ENCODE measurements at places on chromosomes 12 and 14.
A peak's percentile ranks its signal among the peaks of the same experiment; 100 is the strongest.

DNA sequence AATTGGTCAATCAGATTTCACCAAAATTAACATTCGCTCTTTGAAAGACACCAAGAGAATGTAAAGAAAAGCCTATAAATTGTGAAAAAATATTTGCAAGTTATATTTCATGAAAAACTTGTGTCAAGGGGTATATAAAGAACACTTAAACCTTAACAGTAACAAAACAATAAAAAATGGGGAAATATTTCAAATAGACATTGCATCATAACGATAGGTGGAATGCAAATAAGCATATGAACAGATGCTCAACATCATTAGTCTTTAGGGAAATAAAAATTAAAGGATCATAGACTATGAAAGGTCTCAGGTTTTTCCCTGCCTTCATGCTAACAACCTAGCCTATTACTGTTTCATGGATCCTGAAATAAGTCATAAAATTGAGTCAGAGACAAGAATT is 64.3 kb downstream of the COCH start:
- no peak for DNase-seq

- no peak for DNase-seq
These were observed 314.1 kb downstream of the TMEM121 start for GRCh38 chr14:105840266-105841021.

DNA sequence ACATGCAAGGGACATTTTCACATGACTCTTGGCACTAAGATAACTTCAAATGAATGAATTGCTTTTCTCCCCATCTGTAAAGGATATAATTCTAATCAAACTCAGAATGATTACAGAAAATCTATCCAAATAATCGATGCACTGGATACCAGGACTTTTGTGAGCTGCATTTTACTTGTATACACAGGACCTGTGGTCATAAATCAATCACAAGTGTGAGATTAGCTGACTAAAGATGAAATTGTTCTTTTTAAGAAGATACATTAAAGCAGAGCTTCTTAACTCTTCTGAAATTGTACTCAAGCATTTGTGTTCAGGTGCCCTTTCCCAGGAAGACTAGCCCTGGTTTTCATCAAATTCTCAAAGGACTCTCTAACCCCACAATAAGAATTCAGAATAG is 66.3 kb downstream of the ESR2 start:
- DNase-seq, result no peak

DNA sequence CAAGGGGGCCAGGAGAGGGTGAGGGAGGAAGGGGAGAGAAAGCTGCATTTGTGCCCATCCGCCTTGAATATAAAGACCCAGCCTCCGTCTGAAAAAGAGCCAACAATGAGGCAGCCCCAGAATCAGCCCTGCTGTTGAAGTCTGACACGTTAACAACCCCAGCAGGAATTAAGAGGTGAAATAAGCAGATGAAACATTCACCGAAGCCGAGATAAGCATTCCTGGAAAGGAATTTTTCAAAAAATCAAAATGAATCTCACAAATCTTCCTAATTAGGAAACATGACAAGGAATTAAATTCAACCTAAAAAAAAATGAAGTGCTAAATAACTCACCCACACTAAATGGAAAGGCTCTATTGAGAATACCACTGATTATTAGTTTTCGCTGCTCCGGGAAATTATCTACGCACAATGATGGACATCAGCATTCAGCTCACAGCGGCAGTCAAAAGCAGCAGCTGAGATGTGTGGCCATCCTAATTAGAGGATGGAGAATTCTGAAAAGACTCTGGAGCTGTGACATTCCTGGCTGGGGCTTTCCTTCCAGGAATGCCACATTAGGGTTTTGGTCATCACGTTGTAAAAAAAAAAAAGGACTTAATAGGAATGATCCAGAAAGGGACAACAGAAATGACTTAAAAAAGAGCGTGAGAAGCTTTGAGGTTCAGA is 8.2 kb upstream of the PARP11 start:
- no peak for DNase-seq

- no peak for DNase-seq
These were observed 165.4 kb upstream of the TMEM260 start for GRCh38 chr14:56414236-56414635.

DNA sequence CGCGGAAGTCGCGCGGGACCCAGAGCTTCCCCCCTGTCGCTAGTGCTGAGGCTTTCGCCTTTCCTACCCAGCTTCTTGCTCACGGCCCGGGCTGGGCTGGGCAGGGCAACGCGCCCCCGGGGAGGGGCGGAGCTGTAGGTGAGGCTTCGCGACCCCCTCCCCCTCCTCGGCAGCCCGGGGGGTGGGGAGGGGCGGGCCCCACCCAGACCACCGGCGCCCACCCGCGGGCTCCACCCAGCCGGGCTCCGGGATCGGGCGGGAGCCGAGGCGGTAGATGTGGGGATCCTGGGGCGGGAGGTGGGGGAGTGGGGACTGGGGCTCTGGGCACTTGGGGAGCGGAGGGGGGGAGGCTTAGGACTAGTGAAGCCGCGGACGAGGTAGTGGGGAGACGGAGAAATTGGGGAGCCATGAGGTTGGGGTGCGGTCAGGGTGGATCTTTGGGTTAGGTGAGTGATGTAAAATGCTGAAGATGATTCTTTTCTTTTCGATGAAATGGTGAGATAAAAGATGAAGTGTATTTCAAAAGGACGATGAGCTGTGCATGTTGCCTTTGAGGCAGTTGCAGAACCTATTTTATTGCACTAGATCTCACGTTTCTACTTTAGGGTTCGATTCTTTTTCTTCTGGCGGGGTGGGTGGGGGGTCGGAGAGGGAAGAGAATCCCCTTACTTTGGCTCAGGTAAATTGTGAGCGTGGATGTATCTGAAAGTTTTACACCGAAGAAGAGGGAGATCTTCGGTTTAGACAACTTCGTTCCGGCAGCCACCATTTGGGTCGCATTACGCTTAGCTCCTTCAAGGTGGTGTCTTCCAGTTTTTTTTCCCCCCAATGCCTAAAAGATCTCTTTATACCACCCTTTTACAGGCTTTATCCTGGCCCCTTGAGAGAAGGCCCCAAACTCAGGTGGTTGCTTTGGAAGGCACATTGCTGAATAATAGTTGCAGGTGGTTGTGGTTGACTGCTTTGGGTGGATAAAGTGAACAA is 619 bp downstream of the ERC1 start:
- no peak for DNase-seq

DNA sequence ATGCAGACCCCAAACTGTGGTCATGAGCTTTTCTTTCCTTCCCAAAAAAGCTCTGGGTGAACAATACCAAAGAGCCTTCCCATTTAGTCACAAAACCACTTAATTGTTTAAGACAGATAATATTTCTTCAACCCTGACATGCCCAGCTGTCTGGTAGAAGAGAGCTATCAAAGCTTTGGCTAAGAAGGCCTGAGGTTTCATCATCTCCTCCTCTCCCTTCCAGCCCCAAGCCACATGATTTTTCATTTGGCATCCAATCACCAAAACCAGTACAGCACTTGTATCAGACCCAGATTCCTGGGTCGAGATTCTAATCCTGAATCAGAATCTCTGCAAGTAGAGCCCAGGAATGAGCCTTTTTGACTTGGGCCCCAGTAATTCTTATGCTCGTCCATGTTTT is 199.6 kb upstream of the TMEM260 start:
- DNase-seq, result no peak

- no peak for DNase-seq
These were observed 5.9 kb downstream of the CLSTN3 start for GRCh38 chr12:7136071-7136470.

GRCh38 chr12:54047160-54047963 is 6.3 kb upstream of the HOXC4 start:
- DNase-seq, result no peak

DNA sequence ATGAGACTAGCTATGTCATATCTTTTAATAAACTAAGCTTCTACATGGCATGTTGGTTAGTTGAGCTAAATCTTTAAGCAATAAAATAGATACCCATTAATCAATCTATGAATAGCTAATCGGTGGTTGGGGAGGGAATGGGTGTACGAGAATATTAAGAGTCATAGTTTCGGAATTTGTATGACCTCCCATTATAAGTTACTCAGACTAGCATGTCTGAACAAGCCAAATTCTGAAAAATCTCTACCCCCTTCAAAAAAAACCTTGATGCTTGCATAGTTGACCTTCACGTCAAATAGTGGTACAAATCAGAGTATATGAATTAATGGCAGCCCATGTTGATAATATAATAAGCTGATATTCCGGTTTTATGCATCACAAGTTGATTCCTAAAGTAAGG is 60.0 kb downstream of the PLEKHG7 start:
- DNase-seq, result no peak

- no peak for DNase-seq
These were observed 169.2 kb upstream of the MYL2 start for GRCh38 chr12:111089616-111090015.

DNA sequence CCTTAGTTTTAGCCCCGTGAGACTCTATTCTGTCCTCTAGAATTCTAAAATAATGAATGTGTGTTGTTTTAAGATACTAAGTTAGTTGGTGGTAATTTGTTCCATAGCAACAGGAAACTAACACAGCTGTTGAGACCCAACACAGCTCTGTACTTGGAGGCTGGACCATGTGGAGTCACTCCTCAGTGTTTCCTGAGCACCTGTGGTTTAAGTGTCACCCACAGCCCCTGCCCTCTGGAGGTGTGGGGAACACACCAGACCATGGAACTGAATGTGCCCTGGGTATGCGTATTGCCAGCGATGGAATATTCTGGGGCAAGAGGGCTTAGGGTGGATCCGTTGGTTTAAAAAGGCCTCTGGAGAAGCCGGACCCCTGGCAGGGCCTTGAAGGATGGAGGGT is 16.6 kb upstream of the GPR68 start:
- DNase-seq, result no peak

GRCh38 chr12:88986056-88986455 is 366.2 kb downstream of the DUSP6 start:
- DNase-seq, result no peak

DNA sequence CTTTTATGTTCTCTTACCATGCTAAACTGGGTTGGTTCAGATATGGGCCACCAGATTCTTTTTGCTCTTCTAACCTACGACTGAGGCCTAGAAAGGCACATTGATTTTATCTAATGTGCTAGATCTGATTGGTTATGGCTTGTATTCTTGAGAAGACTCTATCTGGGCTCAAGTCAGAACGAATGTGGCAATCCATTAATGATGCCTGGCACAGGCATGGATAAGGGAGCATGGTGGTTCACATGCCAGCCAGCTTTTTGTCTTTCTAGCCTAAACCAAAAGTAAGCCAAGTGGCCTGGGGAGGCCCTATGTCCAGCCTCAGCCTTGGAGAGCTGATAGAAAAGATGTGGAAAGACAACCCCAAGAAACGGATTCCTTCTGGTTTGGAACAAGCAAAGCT is 82.7 kb downstream of the KNTC1 start:
- DNase-seq, result no peak

DNA sequence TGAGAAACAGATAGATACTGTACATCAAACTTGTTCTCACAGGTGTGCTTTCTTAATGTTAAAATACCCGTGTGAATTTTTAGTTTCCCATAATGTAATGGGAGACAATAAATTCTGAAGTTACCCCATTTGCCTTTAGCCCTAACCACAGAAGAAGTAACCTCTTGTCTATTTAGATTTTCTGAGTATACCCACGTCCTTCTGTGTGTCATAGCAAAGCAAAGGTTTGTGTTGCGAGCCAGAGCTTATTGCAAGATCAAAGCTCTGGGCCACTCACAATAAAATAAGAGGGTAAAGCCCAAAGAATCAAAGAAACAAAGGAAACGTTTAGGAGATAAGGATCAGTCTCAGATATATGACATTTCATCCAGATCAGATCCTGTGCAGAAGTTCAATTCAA is 73.9 kb downstream of the BMP4 start:
- no peak for DNase-seq

- no peak for DNase-seq
These were observed 244.9 kb upstream of the DIO2 start for GRCh38 chr14:80456209-80456608.

- no peak for DNase-seq
These were observed 81.4 kb downstream of the BBS10 start for GRCh38 chr12:76266797-76267196.

DNA sequence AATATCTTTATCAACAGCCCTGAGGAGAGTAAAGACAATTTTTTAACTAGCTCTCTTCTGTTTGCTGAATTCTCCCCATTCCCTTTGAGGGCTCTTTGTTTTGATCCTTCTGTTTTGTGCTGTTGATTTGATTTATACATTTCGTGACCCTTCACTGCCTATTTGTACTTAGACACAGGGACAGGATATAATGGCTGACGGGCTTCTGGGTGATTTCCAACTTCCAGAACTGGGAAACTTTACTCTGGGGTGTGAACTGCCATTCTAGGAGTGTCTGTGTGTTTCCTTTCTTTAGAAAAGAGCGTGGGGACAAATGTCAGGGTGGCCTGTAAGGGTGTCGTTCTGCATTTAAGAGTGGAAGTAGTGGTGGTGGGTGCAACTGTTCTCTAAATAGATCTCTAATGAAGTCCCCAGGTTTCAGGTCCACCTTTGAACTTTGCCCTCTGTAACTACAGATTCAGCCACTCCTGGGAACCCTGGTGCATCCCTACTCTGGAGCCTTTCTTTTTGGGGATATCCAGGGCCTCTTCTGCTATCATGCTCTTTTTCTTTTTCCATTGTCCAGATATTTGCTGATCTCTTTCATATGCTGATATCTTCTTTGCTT is 22.3 kb upstream of the SSPN start:
- no peak for DNase-seq

DNA sequence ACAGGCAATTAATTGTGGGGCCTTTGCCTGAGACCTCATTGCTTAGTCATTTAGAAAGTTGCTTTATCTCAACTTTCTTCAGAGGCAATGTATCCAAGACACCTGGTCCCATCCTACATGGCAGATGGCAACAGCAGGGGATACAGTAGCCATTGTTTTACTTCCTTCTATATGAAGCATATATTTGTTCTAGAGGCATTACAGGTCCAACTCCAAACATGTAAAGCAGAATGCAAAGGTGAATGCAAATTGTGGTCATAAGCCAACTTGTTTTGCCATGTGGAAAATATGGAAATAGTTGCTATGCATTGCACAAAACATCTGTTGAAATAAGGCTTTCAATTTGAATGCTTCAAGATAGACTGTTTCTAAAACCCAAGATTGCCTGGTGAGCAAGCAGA is 109.8 kb upstream of the BCAT1 start:
- no peak for DNase-seq

GRCh38 chr12:131511391-131511802 is 199.5 kb upstream of the SFSWAP start:
- DNase-seq, result peak; percentile 15

GRCh38 chr12:104648756-104649155 is 192.0 kb downstream of the CHST11 start:
- DNase-seq, result no peak

GRCh38 chr12:18824287-18824686 is 86.4 kb downstream of the CAPZA3 start:
- DNase-seq, result no peak

- DNase-seq, result no peak
These were observed 85.6 kb downstream of the GLT1D1 start for GRCh38 chr12:128938886-128939285.

GRCh38 chr14:95310635-95311380 is 8.9 kb downstream of the CLMN start:
- no peak for DNase-seq

GRCh38 chr12:65881965-65882413 is 57.7 kb downstream of the HMGA2 start:
- DNase-seq, result peak; percentile 72

Measured in mucosa of gallbladder (tissue), 1 donor.